ENCODE measurements at places on chromosomes 1 and 21.

DNA sequence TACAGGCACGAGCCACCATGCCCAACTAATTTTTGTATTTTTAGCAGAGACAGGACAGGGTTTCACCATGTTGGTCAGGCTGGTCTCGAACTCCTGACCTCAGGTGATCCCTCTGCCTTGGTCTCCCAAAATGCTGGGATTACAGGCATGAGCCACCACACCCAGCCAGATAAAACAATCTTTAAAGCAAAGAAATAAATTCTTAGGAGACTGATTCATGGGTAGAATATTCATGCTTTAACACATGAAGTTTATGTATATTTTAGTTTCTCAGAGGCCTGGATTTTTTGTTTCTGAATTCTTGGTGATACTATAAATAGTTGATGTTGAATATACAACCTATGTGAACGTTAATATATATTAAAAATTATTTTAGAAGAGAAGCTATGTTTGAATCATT is 127.4 kb upstream of the KIAA1614 start:
- no peak for DNase-seq

- no peak for DNase-seq
Observed at GRCh38 chr1:212503714-212504113, 71.0 kb downstream of the NENF start.

DNA sequence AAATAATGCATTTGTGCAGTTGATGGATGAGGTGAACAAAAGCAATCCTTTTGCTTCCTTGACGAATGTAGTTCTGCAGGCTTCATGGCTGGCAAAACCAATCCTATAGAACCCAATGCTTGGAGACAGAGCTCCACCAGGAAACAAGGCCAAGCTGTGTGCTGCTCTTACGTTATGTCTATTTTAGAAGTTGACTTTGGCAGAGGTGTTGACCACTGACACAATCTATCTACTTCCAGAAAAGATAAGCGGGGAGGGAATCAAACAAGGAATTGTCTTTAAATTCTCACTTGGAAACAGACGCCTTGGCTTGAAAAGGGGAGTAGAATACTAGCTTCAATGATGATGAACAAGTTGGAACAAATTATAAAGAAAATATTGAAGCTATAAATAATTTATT is 211.2 kb downstream of the SETD4 start:
- DNase-seq: no peak

DNA sequence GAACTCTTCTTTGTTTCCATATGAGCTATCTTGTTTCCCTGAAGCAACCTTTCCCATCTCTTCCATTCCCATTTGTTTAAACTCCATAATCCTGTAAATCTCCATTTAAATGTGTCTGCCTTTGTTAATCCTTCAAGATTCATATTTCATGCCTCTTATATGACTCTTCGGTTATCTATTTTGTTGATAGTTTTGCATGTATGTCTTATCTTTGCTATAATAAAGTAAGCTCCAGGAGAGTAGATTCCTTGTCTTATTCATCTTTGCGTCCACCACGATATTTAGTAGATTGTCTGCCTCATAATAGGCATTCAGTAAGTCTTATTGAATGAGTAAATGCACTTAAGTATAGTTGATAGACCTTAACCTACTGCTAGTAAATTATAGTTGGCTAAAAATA is 18.4 kb downstream of the CLIC4 start:
- no peak for DNase-seq

DNA sequence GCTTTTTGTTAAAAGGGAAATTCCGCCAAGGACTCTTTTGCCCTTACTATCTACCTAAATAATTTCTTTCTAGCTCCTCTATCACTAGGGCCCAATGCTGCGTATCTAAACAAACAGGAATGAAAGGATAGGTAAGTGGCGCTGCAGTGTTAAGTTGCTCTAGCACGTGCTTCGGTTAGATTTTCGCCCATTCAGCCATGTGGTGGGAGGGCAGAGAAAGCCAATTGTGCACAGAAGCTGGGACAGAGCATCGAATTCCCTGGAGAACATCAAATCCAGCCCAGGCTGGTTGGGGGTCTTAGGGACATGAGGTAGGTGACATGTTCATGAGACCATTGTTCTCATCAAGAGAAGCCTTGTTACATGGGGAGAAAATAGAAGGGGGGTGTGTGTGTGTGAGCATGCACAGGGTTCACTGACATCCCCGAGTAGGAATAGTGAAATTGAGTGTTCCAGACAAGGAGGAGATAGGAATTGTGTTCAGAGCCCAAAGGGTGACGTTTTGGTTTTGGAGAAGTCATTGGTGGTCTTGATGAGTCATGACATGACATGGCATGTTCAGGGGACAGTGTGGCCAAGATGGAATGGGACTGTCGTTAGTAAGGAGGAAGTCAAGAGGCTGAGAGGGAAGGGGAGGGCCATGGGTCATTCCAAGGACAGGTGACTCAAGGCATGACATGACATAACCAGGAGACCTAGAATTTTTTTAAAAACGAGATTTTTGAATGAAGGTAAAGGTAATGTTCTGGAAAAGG is 107.1 kb downstream of the TLR5 start:
- no peak for DNase-seq

DNA sequence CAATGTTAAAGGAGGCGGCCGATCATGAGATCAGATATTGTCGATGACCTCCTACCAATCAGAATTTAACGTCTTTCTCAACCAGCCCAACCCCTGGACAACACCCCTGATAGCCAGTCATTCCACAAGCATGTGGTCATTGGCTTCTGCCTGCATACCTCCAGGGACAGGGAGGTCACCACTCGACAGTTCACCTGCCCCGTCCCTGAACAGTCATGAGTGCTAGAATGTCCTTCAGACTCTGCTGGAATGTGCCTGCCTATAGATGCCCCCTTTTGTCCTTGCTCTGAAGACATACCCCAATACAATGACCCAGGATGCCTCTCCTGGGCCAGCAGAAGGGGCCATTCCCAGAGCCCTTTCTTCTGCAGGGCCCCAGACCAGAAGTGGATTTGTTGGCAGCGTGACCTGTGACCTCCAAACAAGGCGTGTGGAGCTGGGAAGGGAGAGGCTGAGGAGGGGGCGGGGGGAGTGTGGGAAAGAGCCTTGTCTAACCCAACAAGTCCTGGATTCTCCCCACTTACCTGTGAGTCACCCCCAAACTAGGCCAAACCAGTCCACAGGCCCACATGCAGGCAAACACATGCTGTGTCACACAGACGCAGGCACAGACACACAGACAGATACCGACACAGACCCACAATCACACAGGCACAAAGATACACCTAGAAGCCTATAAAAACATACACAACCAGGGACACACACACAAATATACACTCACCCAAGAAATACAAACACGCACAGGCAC is 2.2 kb downstream of the CRYBG2 start:
- DNase-seq: no peak

DNA sequence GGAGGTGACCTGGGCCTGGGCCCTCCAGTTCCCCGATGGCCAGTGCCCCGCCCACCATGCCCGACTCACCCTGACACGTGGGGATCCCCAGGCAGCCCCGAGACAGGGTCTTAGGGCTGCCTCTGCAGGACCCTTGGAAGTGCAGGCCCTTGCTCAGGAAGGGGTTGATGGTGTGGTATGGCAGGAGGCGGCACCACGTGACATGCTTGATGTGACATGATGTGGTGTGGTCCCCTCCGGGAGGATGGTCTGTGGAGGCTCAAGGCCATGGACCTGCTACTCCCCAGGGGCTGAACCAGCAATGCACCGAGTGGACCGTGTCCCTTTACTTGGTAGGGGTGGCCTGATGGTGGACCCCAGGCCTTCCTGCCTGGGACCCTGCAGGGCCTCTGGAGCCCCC is 21.9 kb upstream of the PLCH2 start:
- DNase-seq: no peak

GRCh38 chr1:225987491-225988316 is 11.4 kb downstream of the SDE2 start:
- DNase-seq: no peak

- DNase-seq: no peak
Observed at GRCh38 chr1:98045767-98046641, 125.2 kb upstream of the DPYD start.

DNA sequence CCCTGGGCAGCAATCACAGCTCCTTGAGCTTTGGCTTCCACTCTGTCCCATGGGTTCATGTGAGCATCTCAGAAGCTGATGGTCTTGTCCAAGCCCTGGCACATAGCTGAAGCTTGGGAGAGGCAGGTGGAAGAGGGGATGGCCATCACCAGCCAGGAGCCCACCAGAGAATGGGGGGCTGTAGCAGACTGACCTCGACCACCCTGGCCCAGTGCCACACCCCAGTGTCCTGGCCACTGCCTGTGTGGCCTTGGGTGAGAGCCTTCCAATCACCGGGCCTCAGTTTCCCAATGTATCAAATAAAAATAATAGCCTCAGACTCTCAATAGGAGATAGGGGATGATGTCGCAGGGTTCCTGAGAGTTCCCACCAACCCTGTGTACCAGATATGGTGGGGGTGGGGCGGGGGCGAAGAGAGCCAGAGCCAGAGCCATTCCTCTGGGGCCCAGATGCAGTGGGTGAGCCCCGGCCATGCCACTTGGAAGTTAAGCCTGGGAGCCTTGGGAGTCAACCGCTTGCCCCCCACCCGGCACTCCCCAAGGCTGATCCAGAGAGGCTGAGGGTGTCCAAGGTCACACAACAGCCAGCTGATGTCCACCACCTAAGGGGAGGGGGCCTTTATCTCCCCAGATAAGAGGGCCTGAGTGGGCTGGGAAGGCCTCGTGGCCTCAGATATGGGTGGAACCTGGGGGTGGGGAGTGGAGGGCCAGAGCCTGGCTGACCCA is 9.3 kb upstream of the EDN2 start:
- DNase-seq: no peak

DNA sequence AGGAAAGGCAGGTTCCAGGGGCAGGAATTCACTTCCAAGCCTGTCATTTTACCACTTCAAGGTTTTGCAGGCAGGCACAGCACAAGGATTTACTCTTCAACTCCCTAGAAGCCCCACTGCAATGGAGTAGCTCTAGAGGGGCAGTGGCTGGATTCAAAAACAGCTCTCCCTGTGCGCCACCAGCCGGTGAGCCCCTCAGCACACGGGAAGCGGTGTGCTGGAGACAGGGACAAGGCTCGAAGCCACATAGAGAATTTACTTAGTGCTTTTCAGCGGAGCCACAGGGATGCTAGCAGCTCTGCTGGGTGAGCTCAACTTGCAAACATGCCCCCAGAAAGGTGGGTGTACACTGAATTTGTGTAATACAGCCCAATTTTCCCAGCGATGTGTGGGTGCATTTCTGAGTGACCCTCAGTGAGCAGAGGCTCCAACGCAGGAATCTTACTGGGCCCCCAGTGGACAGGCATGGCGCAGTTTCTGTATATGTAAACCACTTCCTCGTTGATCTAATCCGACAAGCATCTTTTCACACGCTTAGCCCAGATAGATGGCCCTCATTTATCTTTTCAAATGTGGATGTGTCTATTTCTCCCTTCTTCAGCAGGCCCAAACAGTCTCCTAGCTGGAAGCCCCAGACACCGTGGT is 10.9 kb downstream of the VWA5B1 start:
- no peak for DNase-seq

GRCh38 chr21:41326414-41327080 is 9.9 kb downstream of the FAM3B start:
- no peak for DNase-seq
